ENCODE measurements at places on chromosomes 2 and 18.

DNA sequence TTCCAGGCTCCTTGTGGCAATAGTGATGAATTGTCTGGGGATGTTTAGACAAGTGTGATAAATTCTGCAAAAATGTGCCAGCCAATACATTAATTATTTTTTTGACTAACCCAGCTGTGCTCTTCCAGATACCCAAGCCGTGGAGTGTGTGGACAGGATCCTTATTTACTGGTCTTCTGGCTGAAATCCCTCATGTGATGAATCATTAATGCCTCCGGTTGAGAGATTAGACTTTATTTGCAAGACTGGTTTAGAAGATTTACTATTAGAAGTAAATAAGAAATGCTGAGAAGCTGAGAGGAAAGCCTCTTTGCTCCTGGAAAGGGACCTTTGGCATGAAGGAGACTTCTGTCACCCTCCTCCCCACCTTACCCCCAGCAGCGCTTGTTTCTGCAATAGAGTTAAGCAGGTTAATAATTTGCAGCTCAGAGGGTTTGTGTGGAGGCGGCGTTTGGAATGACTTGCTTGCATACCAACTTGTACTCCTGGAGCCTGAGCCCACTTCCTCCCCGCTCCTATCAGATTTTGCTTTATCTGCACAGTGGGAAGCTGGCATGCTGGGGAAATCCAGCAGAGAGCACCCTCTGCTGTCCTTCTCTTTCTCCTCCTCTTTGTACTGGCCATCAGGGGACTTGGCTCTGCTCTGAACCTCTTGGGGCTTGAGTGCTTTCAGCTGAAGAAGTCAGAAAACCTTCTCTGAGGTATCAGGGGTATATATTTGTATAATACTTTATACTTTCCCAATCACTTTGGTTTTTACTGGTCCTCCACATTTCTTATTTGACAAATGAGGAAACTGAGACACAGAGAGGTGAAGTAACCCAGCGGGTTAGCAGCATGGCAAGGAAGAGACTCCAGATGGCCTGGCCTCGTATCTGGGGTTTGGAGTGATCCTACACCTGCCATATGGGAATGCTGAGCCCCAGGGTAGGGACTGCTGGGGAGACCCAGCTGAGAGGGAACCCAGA is 16.3 kb downstream of the SLC3A1 start:
- DNase-seq: no peak

DNA sequence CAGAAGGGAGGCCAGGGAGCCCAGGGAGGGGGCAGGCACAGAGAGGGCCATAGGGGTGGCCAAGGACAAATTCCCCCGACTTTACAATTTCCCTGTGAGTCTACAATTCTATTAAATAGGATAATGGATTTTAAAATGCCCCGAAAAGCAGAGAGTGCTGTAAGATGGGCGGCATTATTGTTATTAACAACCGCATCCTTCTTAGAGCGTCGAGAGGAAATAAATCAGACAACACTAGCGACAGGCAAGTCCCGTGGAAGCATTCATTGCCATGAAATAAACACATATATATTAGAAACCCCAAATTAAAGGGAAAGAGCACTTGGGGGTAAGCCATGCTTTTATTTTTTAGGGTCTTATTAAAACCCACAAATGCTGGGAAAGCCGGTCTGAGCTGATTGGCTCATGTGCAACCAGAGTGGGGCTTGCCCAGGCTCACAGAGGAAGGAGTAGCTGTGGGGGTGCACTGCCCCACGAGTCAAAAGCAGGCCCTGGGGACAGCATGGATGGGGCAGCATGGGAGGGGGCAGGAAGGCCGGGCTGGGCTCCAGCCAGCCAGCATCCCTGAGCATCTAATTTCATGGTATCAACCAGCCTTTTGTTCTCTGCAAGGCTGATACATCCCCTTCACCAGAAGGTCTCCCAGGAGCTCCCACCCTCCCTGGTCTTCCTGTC is 187.1 kb downstream of the CELF4 start:
- no peak for DNase-seq

DNA sequence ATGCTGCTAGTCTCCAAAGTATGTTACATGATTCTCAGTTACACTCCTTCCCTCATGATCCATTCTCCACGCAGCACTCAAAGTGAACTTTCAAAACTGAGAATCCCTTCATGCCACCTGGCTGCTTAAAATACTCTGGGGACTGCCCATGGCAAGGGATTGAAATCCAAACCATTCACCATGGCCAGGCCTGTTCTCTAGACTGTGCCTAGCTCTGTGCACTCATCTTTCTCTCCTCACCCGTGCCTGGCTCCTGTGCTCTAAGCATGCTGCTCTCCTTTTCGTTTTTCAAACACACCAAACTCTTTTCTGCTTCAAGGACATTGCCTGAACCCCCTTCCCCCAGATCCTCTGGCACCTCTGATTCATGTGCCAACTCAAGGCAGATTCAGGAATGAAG is 80.9 kb downstream of the FASTKD2 start:
- no peak for DNase-seq

GRCh38 chr18:6731222-6731596 is 1.7 kb downstream of the ARHGAP28 start:
- no peak for DNase-seq

GRCh38 chr2:85954590-85955458 is 66.0 kb upstream of the ST3GAL5 start:
- DNase-seq: no peak

GRCh38 chr2:198297350-198297749 is 493.0 kb downstream of the PLCL1 start:
- DNase-seq: no peak

- DNase-seq: no peak
Measured at GRCh38 chr2:195411219-195411687, 245.8 kb upstream of the SLC39A10 start.

DNA sequence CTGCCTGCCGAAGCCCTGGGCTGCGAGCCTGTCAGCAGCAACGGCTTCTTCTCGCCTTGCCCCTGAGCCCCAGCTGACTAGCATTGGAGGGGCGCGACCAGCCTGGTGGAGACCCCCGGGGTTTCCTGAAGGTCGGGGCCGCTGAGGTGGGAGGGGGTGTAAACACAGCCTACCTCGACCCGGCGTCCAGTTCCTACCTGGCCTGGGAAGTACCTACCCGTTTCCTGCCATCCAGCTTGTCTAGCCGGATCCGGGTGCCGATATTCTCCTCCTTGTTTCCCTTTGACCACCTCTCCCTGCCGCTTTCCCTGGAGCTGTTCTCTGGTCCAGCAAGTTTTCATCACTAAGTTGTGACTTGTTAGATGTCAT is 511 bp downstream of the MOB4 start:
- no peak for DNase-seq

GRCh38 chr18:33444709-33445108 is 4.2 kb upstream of the CCDC178 start:
- no peak for DNase-seq

- no peak for DNase-seq
Measured at GRCh38 chr2:241458687-241459086, 49.7 kb downstream of the STK25 start.

- DNase-seq: no peak
Measured at GRCh38 chr2:157056200-157056676, 201.3 kb upstream of the GALNT5 start.

Measured in neuronal stem cell (in vitro differentiated cells).